ENCODE measurements at places on chromosomes 3 and 15.

DNA sequence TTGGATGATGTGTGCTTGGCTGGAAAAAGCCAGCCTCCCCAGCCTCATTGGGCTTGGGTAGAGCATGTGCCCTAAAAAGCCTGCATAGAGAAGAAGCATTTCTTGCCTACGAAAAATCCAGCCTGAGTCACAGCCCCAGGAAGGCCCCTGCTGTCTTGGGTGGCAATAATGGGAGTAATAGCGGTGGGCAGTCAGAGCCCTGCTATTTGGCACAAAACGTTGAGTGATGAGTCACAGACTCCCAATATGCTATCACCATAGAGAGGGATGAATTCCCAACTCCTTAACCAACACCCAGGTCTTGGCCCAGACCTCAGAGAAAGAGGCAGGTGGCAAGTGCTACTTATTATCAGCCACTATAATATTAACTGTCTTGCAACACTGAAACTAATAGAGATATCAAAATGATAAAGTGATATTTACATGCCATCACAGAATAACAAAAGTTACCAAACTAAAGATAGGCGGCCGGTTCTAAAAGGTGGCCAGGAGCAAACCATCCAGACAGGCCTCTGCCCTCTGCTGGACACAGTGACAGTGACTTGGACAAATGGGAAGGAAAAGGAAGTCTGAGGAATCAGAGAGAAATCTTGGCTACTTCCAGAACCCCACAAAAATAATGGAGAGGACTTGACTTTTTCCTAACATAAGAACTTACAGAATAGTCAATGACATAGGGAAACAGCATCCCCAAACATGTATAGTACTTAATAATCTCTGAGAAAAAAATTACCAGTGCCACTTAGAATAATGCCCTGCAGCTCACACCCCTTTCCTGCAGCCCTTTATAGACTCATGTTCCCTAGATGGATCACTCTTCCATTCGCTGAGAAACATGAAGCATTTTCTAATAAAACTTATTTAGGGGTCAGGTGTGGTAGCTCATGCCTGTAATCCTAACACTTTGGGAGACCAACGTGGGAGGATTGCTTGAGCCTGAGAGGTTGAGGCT lies 51.9 kb upstream of the MUC13 start:
- DNase-seq = peak; percentile 66

GRCh38 chr3:29381595-29381994 lies 100.7 kb downstream of the RBMS3 start:
- no peak for DNase-seq

GRCh38 chr3:82085851-82086475 lies 324.5 kb upstream of the GBE1 start:
- no peak for DNase-seq

DNA sequence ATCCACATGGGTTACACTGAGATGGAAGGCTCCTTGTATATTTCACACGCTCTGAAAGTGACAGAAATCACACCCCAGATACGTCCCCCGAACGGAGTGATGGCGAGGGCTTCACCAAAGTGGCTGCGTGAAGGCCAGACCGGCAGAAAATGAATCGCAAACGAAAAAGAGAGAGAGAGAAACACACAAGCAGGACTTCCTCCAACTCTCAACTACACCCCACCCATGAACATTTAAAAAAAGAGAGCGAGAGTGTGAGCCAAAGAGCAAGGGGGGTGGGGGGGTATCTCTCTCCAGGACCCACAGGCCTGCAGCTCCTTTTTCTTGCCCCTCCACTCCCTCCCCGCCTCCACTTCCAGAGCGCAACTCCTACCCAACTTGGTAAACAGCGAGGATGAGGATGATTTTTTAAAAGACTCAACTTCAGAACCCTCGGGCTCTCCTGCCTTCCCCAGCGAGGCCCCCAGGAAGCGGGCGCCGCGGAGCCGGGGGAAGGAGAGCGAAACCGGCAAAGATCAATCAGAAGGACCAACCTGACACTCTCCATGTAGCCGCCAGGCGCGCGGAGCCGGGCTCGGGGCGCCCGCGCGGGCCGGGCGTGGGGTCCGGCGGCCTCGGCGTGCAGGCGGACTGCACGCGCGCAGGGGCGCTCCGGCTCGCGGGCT lies 519.1 kb downstream of the FOXP1 start:
- DNase-seq = peak; percentile 73

DNA sequence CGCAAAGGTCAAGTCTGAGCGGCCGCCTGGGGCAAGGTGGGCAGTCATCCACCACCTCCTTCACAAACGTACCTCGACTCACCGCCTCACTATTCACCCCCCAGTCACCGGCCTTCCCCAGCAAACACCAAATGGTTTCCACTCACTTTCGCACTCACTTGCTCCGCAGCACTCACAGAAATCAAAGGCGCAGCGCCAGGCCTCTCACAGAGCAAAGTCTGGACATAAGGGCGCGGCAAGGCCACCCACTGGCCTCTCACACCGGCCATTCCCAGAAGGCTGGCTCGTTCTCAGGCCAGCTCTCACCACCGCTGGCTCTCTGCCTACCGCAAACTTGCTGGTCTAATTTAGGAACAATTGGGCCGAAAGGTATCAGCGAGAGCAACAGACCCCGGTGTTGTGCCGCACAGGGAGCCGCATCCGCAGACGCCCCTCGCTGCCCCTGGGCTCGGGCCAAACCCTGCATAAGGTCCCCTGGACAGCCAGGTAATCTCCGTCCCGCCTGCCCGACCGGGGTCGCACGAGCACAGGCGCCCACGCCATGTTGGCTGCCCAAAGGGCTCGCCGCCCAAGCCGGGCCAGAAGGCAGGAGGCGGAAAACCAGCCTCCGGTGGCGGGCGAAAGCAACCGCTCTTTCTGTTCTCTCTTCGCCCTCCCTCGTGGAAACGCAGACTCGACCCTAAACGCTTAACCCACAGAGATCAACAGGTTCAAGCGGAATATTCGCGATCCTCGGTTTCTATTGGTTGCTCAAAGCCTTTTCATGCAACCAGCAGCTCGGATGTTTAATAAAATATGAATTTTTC lies 2.9 kb downstream of the SHOX2 start:
- DNase-seq = peak; percentile 60

All from H7 (cell line).